ENCODE measurements at places on chromosomes 3 and 15.

DNA sequence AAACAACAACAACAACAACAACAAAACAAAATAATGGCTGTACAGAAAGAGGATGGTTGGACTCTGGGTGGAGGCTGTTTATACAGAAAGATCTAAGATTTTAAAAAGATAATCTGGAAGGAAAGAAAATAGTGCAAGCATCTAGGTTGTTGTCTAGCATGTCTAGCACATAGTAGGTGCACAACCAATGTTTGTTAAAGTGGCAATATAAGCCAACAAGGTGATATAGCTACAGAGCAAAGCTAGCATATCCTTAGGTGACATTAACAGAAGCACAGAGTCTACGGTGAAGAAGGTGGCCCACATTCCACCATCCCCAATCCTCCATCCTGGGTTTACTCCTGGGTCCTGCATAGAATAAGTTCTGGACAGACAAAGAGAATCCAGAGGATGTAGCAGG is 4.7 kb downstream of the TMEM40 start:
- no peaks in the 10 kb centered on the region for H3K4me1 ChIP-seq
- H3K27me3 ChIP-seq, result no peaks in the 10 kb centered on the region

DNA sequence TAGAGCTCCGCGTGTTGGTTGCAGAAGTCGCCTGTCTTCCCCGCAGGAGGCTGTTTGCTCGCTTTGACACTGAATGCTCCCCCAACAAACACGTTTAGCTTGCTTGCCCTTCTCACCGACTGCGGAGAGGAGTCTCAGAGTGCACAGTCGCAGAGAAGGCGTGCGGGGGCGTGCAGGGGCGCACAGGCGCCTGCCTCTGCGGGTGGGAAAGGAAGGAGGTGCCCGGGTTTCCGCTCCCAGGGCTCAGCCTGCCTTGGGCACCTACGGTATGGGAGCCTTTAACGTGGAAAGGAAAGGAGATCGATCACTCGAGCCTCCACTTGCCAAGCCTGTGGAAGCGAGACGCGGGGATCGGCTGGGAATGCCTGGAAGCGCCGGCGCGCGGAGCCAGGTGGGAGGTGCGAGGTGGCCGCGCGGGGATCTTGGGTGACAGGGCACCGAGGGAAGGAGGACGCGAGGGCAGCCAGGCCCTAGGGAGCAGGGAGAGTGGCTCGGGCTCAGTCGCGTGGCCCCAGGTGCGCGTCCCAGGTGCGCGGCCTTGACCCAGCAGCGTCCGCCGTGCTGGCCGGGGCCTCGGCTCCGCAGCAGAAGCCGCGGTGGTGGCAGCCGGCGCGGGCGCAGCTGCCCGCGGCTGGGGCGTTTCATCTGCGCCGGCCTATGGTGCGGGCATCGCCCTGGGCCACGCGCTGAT is at the start of gene FAN1:
FAN1 (plus strand) TSS at position 419 of the 691 bp plus-strand sequence. CDS start 749 bp downstream, outside the sequence.
- DNase-seq, result peak; percentile 93
- peak within 1 kb of the TSS; percentile 85 for H3K4me3 ChIP-seq
- no peaks in the 10 kb centered on the region for H3K27me3 ChIP-seq
- peaks cover 6% of the 10 kb centered on the region for H3K36me3 ChIP-seq
- peak within 1 kb of the TSS; percentile 2 for H3K27ac ChIP-seq

DNA sequence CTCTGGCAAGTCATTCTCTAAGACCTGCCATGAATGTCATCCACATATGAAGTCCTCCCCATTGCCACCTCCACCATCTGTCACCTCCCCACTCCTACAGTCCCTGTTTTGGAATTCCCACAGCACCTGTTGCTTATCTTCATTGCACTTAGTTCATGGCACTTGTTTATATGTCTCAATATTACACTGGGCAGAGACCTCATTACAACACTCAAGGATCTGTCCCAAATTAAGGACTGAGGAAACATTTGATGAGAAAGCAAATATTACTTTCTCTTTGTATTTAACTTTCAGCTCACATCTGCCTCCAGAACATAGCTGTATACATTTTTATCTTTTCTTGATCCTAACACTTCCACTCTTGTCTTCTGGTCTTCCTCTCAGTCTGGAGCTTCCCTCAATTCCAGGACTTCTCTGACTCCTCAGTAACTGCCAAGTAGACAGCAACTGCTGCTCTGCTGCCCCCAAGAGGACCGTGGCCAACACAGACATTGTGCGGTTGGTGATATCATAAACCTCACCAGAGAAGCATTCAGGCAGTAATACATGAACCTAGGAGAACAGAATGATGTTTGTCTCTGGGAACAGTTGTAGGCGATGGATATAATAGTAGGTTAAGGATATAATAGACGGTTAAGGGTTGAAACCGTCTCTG is 45.0 kb upstream of the FGF12 start:
- no peak overlapping the region for H3K27ac ChIP-seq
- no peaks in the 10 kb centered on the region for H3K4me1 ChIP-seq
- H3K27me3 ChIP-seq, result no peaks in the 10 kb centered on the region

GRCh38 chr15:95149036-95149435 is 917.7 kb downstream of the MCTP2 start:
- H3K4me1 ChIP-seq, result no peaks in the 10 kb centered on the region
- H3K36me3 ChIP-seq, result no peaks in the 10 kb centered on the region
- no peak overlapping the region for H3K27ac ChIP-seq
- H3K27me3 ChIP-seq, result no peaks in the 10 kb centered on the region

DNA sequence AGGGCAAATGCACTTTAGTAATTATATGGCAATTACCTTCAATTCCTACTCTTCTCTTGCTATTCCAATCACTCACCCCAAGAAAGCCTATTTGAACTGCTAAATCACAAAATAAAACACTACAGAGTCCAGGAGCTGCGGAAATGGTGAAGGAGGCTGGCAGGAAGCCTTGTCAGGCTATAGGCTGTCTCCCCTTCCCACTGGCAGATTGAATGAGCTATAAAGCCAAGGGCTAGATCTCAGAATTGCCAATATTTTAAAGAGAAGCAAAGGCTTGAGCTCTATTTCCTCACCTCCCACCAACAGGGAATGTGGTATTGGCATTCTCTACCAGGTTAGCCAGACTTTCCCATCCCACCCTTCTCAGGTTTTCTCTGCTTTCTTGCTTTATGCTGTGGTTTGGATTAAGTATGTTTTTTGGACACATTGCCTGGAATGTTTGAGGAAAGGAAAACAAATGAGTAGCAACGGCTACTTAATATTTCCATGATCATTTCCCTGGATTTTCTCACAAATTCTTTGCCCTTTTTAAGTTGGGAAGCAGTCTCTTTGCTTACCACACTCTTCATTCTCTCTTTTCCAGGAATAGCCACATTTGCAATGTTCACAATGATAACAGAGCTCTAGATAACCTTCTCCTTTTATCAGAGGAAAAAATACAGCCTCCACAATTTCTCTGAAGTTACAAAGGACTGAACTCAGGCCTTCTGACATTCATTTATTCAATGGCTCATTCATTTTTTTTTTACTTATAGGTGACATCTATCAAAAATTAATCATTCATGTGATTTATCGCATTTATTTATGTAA is 1125.4 kb downstream of the ROBO1 start:
- H3K27me3 ChIP-seq, result no peaks in the 10 kb centered on the region
- peaks cover 9% of the 10 kb centered on the region for H3K4me1 ChIP-seq
- no peak overlapping the region for H3K27ac ChIP-seq
- no peaks in the 10 kb centered on the region for H3K36me3 ChIP-seq
- no peak overlapping the region for H3K4me3 ChIP-seq

DNA sequence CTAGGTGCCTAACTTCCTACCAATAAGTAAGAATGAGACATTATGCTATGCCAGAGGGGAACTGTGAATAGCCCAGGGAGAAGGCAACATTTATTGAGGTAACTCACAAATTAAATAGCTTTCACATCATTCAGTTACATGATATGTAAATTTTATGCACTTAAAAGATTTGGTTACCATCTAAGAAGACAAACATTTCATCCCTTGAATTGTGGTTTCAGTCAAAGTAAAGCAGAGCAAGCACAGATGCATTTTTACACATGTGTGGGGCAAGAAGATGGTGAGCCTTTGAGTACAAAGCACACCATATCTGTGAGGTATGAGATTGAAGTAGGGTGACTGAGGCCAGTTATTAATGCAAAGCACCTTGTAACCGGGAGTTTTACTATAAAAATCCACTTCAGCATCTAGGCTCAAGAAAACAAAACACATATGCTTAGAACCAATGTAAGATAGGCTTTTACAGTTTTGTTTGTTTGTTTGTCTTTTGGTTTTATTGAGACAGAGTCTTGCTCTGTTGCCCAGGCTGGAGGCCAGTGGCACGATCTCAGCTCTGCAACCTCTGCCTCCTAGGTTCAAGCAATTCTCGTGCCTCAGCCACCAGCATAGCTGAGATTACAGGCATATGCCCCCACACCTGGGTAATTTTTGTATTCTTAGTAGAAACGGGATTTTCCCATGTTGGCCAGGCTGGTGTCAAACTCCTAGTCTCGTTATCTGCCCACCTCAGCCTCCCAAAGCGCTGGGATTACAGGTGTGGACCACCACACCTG is 3.5 kb downstream of the PLSCR2 start:
- H3K27ac ChIP-seq, result no peak overlapping the region
- no peaks in the 10 kb centered on the region for H3K36me3 ChIP-seq
- peaks cover 7% of the 10 kb centered on the region for H3K4me1 ChIP-seq

GRCh38 chr3:158159714-158160113 is 49.8 kb downstream of the RSRC1 start:
- peak; percentile 14 for DNase-seq
- H3K4me3 ChIP-seq, result no peak overlapping the region
- H3K4me1 ChIP-seq, result no peaks in the 10 kb centered on the region
- H3K36me3 ChIP-seq, result peaks cover 3% of the 10 kb centered on the region

- H3K27ac ChIP-seq, result no peak overlapping the region
- no peak for DNase-seq
- no peaks in the 10 kb centered on the region for H3K4me1 ChIP-seq
- no peaks in the 10 kb centered on the region for H3K36me3 ChIP-seq
Observed at GRCh38 chr15:36694574-36694973, 115.1 kb downstream of the CDIN1 start.

DNA sequence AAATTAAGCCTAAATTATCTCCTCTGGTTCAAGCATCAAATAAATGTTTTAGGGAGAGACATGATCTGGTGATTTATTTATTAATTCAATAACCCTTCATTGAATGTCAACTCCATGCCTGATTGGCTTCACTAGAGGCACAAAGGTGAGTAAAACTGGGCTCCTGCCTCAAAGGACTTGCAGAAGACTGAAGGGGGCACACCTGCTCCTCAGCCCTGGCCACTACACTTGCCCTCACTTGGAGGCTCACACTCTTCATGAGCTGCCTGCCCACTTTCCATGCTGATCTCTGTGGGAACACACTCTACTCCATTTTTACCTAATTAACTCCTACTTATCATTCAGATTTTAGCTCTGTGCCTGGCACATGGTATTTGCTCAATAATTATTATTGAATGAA is 84.4 kb upstream of the KCNMB2 start:
- H3K27me3 ChIP-seq, result no peaks in the 10 kb centered on the region
- no peak overlapping the region for H3K4me3 ChIP-seq
- no peaks in the 10 kb centered on the region for H3K36me3 ChIP-seq
- H3K27ac ChIP-seq, result no peak overlapping the region
- no peak for DNase-seq

All from common myeloid progenitor, CD34-positive (primary cell).